ENCODE measurements at places on chromosomes 5 and 9.

- no peak for DNase-seq
Observed at GRCh38 chr5:7916171-7916804, 47.3 kb downstream of the MTRR start.

DNA sequence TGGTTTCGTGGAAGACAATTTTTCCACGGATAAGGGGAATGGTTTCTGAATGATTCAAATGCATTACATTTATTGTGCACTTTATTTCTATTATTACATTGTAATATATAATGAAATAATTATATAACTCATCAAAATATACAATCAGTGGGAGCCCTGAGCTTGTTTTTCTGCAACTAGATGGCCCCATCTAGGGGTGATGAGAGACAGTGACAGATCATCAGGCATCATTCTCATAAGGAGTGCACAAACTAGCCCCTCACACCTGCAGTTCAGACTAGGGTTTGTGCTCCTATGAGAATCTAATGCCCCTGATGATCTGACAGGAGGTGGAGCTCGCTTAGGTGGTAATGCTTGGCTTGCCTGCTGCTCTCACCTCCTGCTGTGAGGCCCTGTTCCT is 6.4 kb downstream of the ISCA1 start:
- no peak for DNase-seq

DNA sequence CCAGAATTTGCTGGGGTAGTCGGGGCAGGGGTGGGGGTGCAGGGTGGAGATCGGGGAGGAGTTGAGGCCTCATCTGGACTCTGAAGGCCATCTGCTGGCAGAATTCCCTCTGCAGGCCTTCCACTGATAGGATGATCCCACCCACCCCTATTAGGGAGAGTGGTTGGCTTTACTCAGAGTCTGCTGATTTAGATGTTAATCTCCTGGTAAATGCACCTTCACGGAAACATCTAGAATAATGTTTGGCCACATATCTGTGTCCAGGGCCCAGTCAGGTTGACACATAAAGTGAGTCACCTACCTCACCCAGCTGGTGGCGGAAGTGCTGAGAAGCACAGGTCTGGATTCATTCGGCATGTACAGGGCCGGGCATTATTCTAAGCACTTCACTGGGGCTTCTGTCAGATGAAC is 50.0 kb downstream of the DAPK1 start:
- no peak for DNase-seq

DNA sequence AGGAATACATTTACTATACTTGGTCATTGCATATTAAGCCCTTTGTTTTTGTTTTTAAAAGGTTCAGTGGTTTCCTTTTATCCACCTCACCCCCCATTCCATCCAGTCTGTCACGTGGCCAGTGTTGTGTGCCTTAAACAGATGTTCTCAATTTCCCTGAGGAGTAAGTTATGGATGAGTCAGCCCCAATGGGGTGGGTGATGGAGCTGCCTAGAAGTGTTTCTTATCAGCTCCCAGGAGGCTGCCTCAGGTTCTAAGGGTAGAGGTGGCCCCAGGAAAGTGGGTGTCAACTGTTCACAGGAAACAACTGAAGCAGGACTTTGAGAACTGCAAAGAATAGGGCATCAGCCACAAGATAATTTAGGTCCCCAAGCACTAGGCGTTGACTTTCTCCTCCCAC is 41.1 kb downstream of the ACTBL2 start:
- no peak for DNase-seq

DNA sequence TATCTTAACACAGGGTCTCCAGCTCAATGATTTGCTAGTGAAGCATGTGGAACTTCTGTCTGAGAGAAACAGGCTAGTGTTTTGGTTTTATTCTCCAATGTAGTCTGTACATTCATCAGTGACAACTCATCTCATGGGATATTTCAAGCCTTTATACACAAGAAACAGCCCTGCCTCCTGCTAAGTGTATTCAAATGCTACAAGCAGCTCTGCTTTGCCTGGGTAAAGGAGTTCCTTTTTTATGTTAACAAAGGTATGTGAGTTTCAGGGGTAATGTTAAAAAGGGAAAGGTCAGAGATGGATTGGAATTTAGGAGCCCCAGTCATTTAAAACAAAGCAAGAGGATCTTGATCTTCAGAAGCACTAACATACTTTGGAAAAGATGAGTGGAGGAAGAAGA is 498.7 kb downstream of the ISL1 start:
- no peak for DNase-seq

DNA sequence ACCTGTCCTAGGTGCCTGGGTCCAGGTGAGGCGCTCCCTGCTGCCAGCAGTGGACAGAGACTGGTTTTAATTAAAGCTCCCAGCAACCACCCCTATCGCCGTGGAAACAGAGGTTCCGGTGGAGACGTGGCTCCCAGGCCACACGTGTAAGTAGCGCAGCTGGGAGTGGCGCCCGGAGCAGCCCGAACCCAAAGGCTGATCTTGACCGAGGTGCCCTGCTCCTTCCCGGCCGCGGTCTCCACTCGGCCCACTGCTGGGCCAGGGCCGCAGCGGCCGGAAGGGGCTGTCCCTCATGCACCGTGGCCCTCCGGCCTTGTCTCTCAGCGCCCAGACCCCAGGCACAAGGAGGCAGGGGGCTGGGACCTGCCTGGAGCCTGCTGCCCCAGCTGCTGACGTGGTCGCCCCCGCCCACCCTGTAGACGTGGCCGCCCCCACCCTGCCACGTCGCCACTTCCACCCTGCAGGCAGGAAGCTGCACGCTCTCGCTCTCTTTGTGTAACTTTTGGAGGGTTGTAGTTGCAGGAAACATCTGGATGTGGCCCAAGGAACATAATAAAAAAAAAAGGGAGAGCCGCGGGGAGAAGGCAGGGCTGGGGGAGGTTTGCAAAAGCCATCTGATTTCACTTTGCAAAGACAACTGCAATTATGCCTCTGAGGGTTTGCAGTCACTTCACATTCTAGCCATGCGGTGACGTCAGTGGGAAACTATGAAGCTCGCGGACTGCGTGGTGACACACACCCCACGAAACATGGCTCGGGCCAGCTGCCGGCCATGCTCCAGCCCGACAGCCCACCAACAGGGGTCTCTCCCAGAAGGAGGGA is 129.9 kb downstream of the RXRA start:
- DNase-seq = peak; percentile 27

DNA sequence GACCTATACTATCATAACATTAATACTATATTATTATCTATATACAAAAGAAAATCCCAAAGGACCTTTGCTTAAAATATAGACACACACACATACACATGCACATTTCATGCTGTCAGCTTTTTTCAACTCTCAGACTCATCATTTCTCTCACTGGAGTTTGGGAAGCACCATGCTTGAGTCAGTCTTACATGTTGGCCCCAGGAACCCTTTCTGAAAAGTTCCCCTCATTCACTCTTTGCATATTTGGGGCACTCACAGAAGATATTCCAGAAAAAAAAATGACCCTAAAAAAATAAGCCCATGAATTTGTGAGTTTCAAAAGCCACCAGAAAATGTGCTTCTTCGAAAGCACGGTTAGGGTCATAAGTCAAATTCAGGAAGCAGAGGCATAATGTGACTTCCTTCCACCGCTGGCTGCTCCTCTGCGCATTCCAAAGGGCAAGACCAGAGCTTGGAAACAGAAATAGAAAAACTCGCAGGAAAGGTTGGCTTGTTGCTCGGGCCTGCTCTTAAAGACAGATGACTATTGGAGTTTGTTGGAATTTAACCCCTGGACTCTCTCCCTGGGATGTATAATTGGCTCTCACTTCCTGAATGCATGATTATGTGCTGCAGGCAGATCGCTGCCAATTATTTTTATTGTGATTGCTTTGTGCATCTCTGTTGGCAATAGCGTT is 129.7 kb upstream of the IQGAP2 start:
- no peak for DNase-seq

DNA sequence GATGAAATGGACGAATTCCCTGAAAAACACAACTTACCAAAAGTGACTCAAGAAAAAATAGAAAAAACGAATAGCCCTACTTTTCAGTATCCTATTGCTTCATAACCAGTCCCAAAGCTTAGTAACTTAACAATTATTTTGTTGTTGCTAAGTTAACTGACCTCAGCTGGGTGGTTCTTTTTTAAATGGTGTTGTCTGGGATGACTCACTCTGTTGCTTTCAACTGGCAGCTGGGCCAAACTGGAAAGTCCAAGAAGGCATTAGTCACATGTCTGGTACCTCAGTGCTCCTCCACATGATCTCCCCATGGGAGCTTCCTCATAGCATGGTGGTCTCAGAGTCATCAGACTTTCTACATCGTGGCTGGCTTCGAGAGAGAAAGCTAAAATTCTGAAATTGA is 47.8 kb upstream of the ADAMTS2 start:
- no peak for DNase-seq

GRCh38 chr9:589723-590122 is 251.8 kb upstream of the DMRT1 start:
- no peak for DNase-seq

DNA sequence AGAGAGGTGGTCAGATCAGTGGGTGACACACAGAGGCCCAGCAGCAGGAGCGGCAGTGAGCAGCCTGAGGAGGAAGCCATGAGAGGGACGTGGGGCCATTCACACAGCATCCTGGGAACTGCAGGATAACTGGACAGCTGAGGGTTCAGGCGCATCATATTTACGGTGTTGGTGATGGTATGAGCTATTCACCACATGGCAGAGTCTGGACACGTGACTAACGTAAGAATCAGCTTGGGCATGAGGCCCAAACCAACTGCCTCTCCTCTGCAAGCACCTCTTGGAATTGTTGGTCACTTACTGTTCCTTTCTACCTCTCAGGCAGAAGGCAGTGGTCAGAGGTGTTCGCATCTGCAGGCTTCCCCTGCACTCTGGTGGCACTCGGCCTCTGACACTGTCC is 141.1 kb downstream of the ENTREP1 start:
- DNase-seq = no peak

DNA sequence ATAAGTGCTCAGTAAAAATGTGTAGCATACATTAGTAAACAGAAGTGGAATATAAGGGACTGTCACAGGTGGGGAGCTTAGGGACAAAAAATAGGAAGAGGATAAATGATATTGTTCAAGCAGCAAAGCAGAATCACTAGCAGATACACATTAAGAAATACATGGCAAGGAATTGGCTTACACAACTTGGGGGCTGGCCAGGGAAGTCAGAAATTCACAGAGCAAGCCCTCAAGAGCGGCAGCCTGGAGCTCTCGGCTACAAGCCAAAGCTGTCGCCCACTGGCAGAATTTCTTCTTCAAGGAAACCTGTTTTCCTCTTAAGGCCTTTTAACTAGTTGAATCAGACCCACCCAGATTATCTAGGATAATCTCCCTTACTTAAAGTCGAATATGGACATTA is 73.0 kb upstream of the SMIM23 start:
- no peak for DNase-seq

Measured in stimulated activated CD8-positive, alpha-beta memory T cell treated with anti-CD3 and anti-CD28 coated beads, Interleukin-7, amount 100 ng/mL, for 1 hour (primary cell).